ENCODE measurements at places on chromosomes 12 and 14.
A peak's percentile ranks its signal among the peaks of the same experiment; 100 is the strongest.

DNA sequence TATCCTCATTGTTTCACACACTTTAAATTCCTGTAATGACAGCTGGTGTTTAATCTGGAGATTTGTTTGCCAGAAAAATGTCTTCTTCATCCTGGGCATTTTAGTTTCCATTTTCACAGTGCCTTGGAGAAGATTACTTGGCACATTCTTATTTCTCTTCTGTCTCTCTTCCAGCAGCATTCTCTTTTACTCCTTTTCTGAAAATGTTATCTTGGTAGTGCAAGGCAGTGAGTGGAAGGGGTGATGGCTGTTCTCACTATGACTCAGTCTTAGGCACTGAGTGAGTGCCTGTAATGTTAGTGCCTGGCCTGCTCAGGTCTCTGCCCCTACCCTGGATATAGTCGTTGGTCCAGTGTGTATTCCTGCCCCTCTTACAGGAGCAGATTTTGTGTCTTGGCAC, 13.1 kb downstream of the CLECL1 start:
- no peak for DNase-seq

DNA sequence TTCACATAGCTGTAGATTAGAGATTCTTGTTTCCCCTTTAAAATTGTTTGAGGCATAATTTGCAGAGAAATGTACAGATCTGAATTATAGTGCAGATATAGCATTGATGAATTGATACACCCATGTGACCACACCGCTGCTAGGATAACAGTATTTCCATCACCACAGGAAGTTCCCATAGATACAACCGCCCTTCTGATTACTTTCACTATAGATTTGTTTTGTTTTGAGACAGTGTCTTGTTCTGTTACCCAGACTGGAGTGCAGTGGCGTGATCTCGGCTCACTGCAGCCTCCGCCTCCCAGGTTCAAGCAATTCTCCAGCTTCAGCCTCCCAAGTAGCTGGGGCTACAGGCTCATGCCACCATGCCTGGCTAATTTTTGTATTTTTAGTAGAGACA, 8.8 kb upstream of the ASPG start:
- no peak for DNase-seq

GRCh38 chr14:104723651-104724406, at the start of gene ADSS1:
Gene ADSS1, plus strand, starts transcription at chr14:104724229. Its CDS starts 42 bp downstream, at chr14:104724271.
- DNase-seq, result peak; percentile 47

DNA sequence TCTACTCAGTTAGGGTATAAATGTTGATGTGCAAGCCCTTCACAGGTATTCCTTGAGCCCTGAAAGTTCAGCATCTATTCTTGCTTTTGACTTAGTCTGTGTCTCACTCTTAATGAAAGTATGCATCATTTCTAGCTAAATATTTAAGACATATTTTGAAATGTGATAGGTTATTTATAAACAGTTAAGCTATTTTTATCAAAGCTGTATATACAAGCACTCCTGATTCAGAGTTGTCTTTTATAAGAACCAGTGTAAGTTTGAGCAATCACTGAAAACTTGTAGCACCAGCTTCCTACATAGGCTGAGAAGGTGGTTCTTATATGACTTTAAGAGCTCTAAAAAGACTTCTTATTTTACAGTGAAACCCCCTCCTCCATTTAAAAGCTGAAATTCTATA, 98.6 kb downstream of the MYF5 start:
- DNase-seq, result no peak
